ENCODE measurements at places on chromosomes 3 and 15.
A peak's percentile ranks its signal among the peaks of the same experiment; 100 is the strongest.

DNA sequence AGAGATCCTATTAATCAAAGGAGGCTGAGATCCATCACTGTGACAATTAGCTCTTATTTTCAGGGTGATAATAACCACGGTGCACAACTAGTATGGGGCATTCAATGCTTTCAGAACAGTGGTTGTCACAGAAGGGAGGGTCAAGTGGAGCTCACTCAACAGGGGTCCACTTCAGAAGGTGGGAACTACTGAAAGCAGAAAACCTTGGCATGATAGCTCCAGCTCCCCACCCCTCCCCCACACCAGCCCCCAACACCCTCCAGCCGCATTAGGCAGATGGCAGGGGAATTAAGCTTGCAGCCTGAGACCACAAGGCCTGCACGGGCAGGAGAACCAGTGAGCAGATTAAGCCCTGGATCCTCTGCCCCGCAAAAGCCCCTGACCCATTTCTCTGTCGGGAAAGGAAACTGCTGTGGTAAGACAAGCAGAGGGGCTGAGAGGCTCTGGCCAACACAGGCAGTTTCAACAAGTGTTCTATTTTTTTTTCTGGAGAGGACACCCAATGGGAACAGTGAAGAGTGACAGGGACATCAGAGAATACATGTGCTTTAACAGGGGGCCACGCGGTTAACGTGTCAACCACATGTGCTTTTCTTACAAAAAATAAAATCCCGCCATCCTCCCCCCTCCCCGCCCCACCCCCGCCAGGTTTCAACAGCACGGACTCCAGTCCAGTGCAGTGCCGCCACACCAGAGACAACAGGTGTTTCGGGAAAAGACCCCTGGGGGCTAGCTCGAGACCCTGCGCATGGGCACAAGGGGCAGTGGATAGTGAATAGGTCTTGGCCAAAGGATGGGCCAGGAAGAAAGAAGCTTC, 997 bp downstream of the FYCO1 start:
- ATAC-seq: peak; percentile 34

- ATAC-seq: no peak
Observed at GRCh38 chr3:24829629-24830229, 335.1 kb upstream of the THRB start.

GRCh38 chr3:102394517-102394916, 40.3 kb upstream of the ZPLD1 start:
- no peak for ATAC-seq

DNA sequence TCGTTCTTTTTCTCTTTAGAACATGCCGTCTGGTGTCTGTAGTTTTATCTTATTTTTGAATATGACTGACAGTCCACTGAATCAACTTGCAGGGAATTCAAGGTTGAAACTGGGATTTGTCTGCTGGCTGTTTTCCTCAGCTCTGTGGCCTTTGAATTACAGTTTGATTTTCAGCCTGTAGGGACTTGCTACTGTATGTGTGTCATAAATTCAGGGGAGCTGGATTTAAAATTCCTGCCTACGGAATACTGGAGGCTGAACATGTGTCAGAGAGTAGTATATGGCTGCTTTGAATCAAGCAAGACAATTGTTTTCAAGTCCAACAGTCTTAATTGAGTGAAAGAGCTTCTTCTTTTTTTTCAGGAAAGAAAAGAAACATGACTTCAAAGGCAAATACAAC, 33.9 kb downstream of the RARB start:
- ATAC-seq: no peak

GRCh38 chr15:45802140-45802539, 167.3 kb downstream of the SQOR start:
- ATAC-seq: no peak

- peak; percentile 47 for ATAC-seq
Observed at GRCh38 chr3:38453075-38453912, at the start of gene ACVR2B. TSS of gene ACVR2B (plus strand) at chr3:38453890. CDS start at chr3:38454323, 433 bp downstream.

DNA sequence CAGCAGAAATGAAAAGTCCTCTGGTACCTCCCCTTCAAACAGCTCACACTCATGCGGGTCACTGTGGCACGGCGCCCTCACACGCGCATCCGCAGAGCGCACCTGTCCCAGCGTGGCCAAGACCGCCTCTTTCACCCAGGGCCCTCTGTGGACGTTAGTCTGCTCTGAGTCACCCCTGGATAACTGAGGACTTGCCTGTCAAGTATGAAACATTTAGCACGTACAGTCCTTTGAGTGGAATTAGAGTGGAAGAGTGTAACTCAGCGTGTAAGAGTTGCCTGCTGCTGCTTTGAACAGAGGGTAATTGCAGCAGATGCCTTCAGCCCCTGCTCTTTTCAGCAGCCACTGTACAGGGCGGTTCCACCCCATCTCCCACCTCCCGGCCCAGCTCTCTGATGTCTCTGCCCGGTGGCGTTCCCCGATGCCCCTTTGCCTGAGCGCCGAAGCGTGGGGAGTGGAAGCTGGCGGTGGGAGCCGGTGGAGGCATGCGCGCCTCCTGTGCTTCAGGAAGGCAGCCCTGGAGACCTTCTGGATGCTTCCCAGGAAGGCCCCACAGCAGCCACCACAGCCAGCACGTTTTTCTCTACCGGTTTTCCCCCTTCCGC, 23.0 kb downstream of the CPN2 start:
- no peak for ATAC-seq

- no peak for ATAC-seq
Observed at GRCh38 chr3:46946416-46946815, 30.1 kb downstream of the CCDC12 start.

DNA sequence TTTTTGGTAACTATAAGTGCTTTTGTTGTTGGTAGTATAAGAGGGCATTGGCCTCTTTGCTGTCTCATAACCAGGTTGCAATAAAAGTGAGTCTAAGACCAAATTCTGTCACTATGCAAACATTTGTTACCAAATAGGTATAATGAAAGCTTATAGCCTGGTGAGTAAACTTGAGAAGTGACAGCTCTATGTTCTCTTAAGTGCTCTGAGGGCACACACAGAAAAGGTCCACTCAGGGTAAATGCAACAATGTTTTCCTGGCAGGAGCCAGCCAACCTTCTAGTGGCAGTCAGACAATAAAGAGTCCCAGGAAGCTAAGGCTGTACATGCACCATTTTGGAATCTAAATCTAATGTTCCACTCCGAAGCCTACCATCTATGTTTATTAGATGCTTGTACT, 262.1 kb upstream of the TGFBR2 start:
- ATAC-seq: no peak

GRCh38 chr15:98758224-98758623, 109.9 kb downstream of the IGF1R start:
- ATAC-seq: no peak

DNA sequence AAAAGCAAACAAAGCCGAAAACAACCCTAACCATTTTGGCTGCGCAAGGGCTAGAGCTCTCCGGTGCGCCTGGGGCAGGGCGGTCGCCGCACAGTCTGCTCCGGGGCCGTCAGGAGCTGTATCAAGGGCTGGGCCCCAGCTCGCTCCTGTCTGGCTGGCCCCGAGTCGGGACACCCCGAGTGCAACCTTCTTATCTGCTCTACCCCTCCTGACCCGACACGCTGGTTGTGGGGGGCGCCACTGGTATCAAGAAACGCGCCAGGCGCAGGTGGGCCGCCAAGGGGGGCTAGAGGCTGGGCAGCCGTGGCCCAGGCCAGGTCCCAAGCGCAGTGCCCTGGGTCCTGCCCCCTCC, 36.0 kb downstream of the NR2F2 start:
- ATAC-seq: no peak

- ATAC-seq: no peak
Observed at GRCh38 chr3:171351676-171352075, 108.5 kb downstream of the TNIK start.

GRCh38 chr3:88059380-88060170, 520 bp downstream of the ZNF654 start:
- peak; percentile 7 for ATAC-seq

- ATAC-seq: peak; percentile 3
Observed at GRCh38 chr3:33062866-33063265, 34.1 kb downstream of the GLB1 start.

DNA sequence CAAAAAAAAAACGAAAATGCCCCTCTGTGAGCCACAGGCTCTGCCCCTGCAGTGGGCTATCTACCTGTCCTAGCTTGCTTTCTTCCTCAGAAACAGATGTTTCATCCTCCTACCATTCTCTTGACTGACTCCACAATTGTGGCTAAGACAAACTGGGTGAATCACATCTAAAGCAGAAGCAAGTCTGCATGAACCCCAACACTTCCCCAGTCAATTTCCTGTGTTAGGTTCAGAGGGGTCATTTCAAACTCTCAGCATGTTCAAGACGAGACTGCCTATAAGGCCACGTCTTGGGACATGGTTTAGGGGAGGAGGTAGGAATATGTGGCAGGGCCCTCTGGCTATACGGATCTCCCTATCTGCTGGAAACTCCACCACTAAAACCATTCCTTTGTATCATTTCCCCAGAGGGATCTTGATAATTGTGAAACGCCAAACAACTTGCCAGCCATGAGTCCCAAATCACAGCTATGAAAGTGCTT, 28.6 kb upstream of the ANKDD1A start:
- peak; percentile 85 for ATAC-seq

GRCh38 chr3:138199851-138200250, 12.8 kb downstream of the ARMC8 start:
- ATAC-seq: no peak

DNA sequence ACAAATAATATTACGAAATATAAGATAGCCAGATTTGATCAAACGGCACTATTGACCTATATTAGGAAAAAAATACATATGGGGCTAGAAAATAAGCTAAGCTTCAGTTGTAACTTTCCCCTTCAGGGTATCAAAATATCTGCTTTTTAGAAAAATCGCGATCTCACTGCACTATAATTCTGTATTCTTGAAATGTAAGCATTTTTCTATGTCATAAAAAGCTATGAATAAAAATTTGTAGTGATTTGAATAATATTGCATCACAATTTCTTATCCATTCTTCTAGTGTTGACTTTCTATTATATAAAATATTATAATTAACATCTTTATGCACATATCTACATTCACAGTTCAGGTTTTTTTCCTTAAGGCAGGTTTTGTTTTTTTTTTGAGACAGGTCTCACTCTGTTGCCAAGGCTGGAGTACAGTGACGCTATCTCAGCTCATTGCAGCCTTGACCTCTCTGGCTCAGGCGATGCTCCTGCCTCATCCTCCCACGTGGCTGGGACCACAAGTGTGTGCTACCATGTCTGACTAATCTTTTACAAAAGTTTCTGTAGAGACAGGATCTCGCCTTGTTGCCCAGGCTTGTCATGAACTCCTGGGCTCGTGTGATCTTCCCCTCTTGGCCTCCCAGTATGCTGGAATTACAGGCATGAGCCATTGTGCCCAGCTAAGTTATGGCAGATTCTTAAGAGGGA, 21.6 kb downstream of the EMC4 start:
- no peak for ATAC-seq

DNA sequence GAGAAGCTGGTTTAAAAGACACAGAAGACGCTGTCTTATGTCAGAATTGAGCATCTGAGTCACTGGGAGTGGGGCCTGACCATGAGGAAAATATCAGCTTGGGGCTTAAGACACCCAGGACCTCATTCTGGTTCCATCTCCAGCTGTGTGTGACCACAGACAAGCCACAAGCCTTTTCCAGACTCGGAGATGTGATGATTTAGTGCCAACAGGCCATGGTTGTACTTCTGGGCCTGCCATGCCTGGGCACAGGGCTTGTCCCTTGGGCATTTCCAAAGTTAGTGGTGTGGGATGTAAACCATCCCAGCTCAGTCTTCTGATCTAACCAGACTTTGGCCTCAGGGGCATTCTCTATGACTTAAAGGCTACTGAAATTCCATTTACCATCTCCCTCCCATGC, 269.8 kb downstream of the RYR3 start:
- no peak for ATAC-seq

- no peak for ATAC-seq
Observed at GRCh38 chr3:88152841-88153240, 3.1 kb downstream of the C3orf38 start.

DNA sequence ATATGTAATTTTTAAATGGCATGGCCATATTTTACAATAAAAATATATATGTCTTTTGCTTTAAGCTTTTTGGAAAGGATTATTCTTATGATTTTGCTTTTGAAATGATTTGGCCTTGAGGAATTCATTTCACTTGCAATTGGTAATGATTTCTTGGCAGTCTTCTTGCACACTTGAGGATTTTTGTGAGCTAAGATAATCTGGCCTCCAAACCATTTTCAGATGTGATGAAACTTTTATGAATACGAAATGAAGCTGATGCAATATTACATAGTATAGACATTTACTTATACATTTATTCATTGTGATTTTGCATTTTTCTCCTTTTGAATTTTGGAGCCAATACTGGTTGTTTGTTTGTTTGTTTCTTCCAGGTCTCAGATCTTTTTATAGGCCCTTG, 6.4 kb upstream of the SH2D7 start:
- ATAC-seq: no peak

DNA sequence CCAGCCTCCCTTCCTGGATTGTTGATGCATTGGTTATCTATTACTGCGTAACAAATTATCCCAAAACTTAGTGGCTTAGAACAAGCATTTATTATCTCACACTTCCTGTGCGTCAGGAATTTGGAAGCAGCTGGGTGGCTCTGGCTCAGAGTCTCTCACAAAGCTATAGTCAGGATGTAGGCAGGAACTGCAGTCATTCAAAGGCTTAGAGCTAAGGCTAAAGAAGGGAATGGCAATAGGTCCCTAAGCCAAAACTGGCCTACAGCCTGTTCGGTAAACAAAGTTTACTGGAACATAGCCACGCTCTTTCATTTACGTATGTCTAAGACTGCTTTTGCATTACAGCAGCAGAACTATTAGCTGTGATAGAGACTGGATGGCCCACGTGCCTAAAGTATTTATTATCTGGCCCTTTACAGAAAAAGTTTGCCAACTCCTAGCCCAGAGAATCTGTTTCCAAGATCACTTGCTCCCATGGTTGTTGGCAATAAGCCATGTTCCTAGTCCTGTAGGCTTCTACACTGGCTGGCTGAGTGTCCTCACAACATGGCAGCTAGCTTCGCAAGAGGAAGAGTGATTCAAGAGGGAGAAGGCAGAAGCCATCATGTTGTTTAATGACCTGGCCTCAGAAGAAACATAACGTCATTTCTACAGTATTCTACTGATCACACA, 132.4 kb downstream of the SNRK start:
- no peak for ATAC-seq

DNA sequence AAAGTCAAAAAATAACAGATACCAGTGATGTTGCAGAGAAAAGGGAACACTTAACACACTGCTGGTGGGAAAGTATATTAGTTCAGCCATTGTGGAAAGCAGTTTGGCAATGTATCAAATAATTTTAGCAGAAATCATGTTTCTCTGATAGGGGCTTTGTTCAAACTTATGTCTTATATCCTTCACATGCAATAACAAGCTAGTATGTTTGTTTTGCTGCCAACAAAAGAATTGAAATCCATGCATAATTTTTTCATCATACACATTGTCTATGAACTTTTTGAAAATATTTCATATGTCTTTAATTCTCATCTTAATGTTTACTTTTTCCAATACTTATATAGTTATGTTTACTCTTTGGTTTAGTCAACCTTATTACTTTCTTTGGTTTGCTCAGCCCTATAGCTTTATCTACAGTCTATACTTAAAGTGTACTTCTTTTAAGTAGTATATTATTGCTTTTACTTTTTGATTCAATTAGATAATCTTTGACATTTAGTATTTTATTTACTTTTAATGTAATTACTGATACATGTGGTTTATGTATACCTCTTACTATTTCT, 639.6 kb upstream of the CBLB start:
- ATAC-seq: no peak

GRCh38 chr15:99402014-99402729, 150.9 kb downstream of the LRRC28 start:
- no peak for ATAC-seq

GRCh38 chr3:188573291-188573940, 419.5 kb downstream of the LPP start:
- no peak for ATAC-seq

- no peak for ATAC-seq
Observed at GRCh38 chr3:125207507-125207906, 5.0 kb downstream of the SLC12A8 start.

Measured in activated CD4-positive, CD25-positive, alpha-beta regulatory T cell treated with anti-CD3 and anti-CD28 coated beads, Interleukin-2, amount 50 U/mL, for 24 hours (primary cell).